ENCODE measurements at places on chromosomes 2 and 18. TPM values are rescaled to one million over a fixed set of nuclear protein-coding genes. Genes with fewer than 3 reads are reported as not detected.

DNA sequence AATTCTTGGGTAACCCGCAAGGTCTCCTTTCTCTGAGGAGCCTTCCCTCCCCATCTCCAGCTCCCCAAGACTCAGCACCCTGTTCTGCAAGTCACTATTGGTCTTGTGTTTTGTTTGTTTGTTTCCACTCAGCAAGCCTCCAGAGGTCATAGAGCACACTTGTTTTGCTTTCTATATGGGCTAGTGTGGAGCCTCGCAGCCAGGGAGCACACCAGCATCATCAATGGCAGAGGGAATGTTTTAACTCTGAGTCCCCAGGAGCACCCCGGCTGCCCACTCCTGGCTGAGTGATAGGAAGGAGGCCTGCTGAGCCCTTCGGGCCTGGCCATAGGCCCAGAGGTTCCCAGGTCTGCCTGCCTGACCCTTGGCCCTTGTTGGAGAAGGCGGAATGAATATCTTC, 36.6 kb downstream of the GLI2 start:
- no peak for DNase-seq

DNA sequence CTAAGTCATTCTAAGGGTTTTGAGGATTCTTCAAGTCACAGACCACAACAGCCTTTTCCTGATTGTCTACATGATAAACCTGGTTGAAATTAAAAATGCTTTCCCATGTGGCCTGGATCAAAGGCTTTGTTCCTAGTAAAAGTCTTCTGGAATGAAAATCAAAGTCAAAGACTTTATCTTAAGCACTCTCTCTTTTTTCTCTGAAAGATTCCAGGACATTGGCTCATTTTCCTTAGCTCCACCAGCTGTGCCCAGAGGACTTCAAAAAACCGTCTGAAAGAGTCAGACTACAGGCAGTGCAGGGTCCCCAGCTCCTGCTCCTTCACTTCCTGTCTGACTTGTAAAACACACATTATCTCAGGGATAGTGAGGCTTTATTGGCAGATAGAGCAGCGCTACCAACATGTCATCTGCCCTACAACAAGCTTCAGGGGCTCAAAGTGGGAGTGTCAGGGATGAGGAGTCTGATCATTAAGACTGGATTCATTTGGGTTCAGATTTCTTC, 148.2 kb downstream of the ESCO1 start:
- no peak for DNase-seq

The RTP5 gene
- total RNA-seq, result not detected

DNA sequence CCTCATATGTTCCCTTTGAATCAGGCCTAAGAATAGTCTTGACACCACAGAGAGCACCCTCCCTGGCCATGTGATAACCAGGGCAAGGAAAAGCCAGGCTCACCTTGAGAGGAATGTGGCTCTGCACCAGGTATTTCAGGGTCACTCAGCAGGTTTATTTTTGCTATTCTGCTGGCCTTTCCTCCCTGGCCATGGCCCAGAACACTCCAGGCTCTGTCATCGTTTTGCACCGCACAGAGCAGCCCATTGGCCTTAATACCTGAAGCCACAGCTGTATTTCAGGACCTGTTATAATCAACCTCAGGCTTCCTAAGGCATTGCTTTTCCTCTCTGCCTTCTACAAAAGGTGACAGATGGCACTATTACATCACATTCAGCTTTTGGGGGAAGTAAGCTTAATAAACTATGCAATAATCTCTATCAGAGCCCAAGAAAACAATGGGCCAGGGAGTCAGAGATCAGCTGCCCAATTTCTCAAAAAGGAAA, 668.3 kb downstream of the IRS1 start:
- DNase-seq, result no peak

DNA sequence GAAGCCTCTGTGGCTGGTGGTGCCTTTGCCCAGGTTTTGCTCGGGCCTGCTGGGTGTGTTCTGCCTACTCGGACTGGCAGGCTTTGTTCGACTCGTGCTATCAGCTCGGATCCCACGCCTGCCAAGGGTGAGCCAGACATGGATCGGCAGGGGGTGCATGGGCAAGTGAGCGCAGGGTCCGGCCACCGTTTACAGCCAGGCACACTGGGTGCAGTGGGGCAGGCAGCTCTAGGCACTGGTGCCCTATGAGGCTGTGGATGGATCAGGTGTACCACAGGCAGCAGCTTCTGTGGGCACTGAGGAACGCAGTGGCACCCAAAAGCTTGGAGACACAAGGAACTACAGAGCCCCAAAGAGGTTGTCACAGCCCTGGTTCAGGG, 25.6 kb downstream of the MARCHF7 start:
- no peak for DNase-seq

GRCh38 chr2:38279201-38279600, 97.9 kb downstream of the ATL2 start:
- no peak for DNase-seq

- no peak for DNase-seq
Observed at GRCh38 chr18:44799907-44800421, 119.3 kb downstream of the SETBP1 start.

The PID1 gene
- 0.84 TPM for total RNA-seq

GRCh38 chr2:213238753-213239495, 45.3 kb upstream of the SPAG16 start:
- DNase-seq, result peak; percentile 90

- peak; percentile 46 for DNase-seq
Observed at GRCh38 chr2:179264368-179265081, at the start of gene SESTD1. Gene SESTD1, minus strand, starts transcription at chr2:179264832. Its CDS starts 72,991 bp downstream, at chr2:179191841.

DNA sequence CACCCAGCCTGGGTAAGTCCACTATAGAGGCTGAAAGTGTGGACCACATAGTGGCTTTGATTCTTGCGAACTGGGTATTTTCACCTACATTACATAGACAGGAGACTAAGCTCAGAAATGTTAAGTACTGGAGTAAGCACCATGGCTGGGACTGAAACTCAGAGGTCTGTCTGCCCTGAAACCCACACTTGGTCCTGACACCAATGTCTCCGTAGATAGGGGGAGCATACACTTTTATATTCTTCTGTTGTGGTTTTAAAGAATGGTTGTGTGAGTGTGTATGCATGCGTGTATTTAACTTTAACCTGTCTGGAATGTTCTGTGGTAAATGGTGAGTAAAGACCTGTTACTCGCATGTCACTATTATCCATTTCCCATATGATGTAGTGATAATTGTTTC, 10.3 kb upstream of the NPPC start:
- DNase-seq, result no peak

GRCh38 chr2:70958759-70959158, 19.7 kb upstream of the ANKRD53 start:
- DNase-seq, result no peak

- no peak for DNase-seq
Observed at GRCh38 chr2:61434314-61434713, 36.6 kb downstream of the USP34 start.

- no peak for DNase-seq
Observed at GRCh38 chr2:24820175-24820513, 26.9 kb downstream of the CENPO start.

GRCh38 chr2:148130581-148130980, 109.7 kb downstream of the MBD5 start:
- no peak for DNase-seq

DNA sequence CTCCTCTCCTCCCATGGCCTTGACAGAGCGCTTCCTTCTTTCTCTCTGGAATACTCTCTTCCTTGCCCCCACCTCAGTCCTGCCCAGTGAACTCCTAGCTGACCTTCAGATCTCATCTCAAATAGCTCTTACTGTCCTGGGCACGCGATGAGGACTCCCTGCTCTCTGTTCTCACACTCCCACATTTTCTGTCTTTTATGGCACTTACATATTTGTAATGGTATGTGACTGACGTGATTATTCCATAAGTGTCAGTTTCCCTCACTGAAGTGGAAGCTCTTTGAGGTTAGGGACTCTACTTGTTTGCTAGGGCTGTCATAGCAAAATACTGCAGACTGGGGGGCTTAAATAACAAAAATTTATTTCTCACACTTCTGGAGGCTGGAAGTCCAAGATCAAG, 1.7 kb upstream of the DYSF start:
- no peak for DNase-seq

DNA sequence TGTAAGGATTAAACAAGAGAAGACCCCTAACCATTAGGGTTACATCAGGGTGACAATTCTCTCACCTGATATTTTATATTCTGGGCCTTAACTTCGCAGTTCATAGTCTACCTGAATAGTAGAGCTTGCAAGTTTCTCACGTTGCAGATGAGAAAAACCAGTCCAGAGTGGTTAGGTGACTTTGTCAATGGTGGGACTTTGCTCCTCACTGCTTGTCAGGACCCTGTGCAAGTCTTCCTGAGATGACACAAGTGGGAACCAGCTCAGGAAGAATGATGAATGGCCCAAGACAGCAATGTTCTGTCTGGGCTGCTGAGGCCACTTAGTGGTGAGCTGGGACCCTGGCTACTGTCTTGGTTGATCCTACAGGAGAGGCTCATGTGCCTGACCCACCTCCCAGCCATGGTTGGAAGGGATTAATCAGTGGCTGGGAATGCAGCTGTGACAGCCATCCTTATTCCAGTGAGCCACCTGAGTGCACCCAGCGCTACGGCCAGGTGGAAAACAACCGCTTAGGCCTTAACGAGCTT, 16.9 kb downstream of the LGALSL start:
- DNase-seq, result no peak

GRCh38 chr2:55115761-55116597, 65.7 kb upstream of the RTN4 start:
- peak; percentile 85 for DNase-seq

The UGP2 gene
- 55.8 TPM for total RNA-seq

DNA sequence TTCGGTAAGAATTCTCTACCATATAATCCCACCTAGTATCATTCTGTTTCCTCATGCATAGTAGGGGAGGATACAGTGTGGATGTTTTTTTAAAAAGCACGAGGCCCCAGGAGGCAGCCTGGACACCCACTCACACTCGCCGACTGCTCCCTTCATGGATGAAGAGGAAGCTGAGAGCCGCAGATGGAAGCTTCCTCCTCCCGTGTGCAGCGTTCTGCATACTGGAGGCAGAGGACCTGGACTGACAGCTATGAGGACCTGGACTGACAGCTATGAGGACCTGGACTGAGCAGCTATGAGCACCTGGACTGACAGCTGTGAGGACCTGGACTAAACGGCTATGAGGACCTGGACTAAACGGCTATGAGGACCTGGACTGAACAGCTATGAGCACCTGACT, 234.4 kb downstream of the NDUFA10 start:
- DNase-seq, result no peak

DNA sequence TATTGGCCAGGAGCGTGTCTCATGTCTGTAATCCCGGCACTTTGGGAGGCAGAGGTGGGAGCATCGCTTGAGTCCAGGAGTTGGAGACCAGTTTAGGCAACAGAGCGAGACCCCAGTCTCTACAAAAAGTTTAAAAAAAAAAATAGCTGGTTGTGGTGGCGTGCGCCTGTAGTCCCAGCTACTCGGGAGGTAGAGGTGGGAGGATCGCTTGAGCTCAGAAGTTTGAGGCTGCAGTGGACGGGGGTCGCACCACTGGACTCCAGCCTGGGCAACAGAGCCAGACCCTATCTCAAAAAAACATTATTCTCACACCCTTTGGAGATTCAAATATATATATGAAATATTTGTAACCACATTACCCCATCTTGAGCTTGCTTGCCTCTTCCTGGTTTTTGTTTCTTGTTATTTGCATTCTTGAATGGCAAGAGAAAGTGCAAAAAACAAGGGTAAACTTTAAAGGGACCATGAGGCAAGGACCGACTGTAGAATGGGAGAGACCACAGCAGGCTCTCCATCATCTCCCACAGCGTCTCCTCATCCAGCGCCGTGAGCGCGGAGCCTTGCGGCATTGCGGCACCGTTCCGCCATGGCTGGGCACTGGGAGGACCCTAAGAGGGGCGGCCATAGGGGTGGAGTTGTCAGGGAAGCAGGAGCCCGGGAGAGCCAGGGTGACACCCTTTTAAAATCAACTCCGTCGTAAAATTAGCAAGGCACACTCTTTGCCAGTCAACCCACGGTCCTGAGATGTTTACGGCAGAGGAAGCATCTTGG, 1.4 kb downstream of the ELP2 start:
- DNase-seq, result no peak

DNA sequence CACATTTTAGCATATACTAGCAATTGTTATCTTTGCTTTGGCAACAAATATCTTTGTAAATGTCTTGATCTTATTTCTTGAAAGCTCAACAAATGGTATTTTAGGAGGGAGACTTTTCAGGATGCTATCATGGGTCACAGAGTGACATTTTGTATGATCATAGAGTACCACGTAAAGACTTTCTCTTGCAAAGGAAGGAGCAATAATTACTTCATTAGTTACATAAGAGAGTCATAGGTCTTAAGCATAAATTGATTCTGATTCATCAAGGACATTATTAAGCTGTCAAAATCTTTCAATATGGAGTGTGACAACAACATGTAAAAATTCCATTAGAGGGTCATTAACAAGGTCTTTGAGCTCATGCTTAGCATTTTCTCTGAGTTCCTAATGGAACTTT, 339.6 kb downstream of the NUP35 start:
- DNase-seq, result no peak

- no peak for DNase-seq
Observed at GRCh38 chr2:219916726-219917440, 289.5 kb downstream of the SLC4A3 start.

The GPR75 gene
- 1.5 TPM for total RNA-seq

- DNase-seq, result no peak
Observed at GRCh38 chr2:138703242-138703641, 76.9 kb downstream of the NXPH2 start.

DNA sequence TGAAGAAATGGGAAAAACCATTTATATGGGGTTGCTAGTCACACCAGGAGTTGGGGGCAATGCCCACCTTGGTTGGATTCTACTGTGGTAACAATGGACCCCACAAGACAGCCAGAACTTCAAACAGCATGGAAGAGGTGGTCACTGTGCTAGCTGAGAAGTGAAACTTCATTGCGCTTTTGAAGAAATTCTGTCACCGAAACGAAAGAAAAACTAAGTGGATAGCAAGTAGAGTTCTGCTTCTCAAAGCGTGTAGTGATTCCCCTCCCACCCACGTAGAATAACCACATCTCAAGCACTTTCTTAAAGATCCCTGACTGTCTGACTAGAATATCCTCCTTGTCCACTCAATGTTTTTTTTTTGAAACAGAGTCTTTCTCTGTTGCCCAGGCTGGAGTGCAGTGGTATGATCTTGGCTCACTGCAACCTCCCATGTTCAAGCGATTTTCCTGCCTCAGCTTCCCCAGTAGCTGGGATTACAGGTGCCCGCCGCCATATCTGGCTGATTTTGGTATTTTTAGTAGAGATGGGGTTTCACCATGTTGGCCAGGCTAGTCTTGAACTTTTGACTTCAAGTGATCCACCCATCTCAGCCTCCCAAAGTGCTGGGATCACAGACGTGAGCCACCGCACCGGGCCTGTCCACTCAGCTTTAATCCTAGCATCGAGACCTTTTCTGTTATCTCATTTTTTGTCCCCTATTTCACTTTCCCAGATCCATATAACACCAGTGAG, 30.1 kb upstream of the CCL20 start:
- no peak for DNase-seq

All from PC-3 (cell line).